NCI-H2029 treated with DMSO at 0.1 percent for 48 hours (cell line): ENCODE measurements at places on chromosomes 1 and 21.

DNA sequence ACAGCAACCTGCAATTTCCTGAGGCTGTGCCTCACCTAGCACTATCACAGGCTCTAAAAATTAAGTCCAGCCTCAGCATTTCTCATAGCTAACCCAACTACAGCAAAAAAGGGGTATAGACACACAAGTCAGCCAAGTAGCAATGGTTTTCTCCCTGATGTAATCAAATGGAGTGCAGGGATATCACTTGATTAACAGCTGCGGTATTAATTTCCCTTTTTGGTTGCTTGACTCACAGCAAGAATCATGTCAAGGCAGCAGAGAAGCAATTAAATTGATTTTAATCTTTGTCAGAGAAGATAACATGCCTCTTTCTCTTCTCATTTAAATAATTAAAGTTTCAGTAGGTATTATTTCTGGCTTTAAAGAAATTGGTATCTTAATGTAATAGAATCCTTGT is 278.9 kb downstream of the RWDD3 start:
- DNase-seq = no peak

DNA sequence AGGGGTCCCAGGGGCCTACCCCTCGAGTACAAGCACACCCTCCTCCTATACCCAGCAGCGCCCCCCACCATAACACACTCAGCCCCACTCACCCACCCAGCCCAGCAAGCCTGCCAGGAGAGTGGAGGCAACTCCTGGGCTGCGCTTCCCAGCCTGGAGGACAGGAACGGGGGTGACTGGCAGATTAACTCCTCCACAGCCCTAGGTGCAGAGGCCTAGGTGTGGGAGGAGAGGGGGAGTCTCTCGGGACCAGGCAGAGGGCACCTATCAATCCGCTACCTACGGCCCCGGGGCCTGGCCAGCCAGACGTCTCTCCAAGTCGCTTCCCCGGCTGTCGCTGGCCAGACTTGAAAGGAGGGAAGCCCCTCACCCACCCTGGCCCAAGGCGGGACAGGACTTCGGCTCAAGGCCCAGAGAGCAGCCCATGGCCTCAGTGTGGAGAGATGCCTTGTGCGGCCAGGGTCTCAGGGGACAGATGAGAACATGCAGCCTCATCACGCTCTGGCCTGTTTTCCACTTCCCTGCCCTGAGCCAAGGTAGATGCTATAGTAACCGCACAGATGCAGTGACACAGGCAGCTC is 24.9 kb downstream of the MATN1 start:
- DNase-seq = no peak

- no peak for DNase-seq
These were observed 4.8 kb upstream of the TMCO1 start for GRCh38 chr1:165773324-165773965.

DNA sequence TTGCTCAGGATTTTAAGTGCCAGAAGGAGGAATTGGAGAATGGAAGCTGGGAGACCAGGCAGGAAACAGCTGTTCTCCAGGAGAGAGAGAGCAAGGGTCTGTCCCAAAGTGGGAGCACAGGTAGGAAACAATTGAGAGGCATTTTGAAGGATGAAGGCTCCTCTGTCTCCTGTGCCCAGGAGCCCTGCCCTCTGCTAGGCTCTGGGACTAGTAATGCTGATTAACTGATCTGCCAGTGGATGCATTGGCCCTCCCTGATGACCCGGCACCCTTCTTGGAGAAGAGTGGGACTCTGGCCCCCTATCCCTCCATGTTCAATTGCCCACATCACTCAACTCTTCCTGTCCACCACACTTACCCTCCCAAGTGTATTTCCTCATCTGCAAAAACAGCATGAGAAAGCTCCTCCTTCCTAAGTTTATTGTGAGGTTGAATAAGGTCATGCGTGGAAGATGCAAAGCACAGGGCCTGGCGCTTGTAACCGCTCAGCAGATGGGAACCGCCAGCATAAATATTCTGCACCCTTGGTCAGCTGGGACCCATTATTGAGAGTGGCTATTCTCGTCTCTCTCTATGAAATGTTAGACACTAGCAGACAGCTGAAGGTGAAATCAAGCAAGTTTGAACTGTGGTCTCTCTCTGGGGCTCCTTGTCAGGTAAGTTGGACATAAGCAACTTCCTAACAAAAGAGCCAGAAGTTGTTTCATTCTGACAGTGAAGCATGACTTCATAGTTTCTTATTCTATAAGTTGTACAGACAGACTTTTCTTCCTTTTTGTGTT is 63.0 kb upstream of the ANGPTL1 start:
- DNase-seq = no peak

DNA sequence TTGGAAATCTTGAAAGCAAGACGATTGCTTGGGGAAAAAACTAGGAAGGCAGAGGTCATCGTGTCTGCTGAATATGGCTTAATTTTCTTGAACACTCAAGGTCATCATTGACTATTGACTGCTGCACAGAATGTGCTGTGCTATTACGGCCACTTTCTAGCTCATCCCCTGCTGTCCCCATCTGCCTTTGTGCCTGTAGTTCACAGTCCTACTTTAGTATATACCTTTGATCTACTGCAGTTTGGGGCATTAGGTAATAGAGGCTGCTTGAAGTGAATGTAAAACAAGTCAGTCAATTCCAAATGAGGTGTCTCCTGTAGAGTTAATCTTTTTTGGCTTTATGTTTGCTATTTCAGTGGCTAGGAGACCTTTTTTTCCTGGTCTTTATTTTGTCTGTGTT is 8.3 kb downstream of the RAB4A start:
- DNase-seq = no peak

GRCh38 chr1:111625276-111625675 is 5.7 kb downstream of the RAP1A start:
- no peak for DNase-seq

DNA sequence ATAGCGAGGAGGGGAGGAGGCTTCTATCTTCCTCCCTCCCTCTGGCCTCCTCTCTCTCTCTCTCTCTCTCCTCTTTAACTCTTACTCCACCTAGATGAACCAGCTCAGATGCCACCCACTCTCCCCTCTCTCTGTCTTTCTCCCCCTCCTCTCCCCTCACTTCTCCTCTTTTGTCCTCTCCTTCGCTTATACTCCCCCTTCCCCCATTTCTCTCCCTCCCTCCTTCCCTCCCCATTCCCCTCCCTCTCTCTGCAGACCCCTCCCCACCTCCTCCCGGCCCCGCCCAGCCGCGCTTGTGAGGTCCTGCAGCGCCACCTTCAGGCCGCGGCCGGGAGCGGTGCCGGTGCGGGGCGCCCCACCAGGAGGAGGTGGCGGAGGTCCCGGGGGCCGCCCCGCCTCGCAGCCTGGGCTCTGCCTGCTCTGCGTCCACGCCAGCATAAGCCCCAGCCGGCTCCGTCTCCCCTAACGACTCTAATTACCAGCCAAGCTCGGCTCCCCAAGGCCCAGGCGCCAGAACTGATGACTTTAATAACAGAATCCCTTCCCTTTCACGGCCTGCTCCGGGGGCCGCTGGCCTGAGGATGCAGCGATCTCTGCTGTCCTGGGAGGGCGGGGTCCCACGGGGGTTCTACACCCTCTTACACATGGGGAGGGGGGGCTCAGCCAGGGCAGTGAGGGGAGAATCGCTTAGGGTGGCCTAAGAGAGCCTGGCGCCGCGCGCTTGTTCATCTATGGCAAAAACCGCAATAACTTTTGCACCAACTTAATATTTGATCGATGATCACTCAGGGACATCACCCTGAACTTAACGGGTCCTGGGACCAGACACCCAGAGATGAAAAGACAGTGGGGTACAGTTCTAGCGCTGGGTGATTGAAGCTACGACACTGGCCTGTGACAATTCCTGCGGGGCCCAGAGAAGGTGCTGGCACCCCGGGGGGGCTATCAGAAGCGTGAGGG is 637.3 kb downstream of the MATN1 start:
- no peak for DNase-seq
